ENCODE measurements at places on chromosomes 6 and 20. TPM values are rescaled to one million over a fixed set of nuclear protein-coding genes. Genes with fewer than 3 reads are reported as not detected.

- no peak for DNase-seq
Observed at GRCh38 chr6:33591424-33592032, 11.5 kb upstream of the BAK1 start.

DNA sequence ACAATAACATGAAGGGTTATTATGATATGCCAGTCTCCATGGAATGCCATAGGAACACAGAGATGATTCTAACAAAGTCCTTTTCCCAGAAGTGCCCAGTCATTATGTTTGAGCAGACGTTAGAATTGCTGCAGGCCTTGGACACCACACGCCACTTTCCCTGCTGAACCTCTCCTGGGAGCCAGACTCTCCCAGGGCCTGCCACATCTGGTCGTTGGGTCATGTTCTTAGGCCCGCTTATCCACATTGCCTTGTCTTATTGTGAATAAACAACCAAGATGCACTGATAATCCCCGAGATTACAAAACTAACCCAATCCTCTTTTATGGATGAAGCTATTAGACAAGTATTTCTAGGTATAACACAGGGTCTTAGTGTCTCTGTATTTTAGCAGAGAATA is 276.5 kb upstream of the CITED2 start:
- DNase-seq: no peak

The TRAM2 gene
- total RNA-seq: 24.1 TPM

- no peak for DNase-seq
Observed at GRCh38 chr6:44737829-44738528, 350.5 kb downstream of the CDC5L start.

- DNase-seq: peak; percentile 73
Observed at GRCh38 chr6:34671801-34672656, 24.5 kb downstream of the ILRUN start.

- no peak for DNase-seq
Observed at GRCh38 chr6:26273673-26274588, 91.1 kb upstream of the BTN3A2 start.

Measured in mucosa of descending colon (tissue), 3 donors.